ENCODE measurements at places on chromosomes 16 and 17.

- DNase-seq: no peak
Measured at GRCh38 chr16:55001931-55002330, 71.3 kb downstream of the IRX5 start.

DNA sequence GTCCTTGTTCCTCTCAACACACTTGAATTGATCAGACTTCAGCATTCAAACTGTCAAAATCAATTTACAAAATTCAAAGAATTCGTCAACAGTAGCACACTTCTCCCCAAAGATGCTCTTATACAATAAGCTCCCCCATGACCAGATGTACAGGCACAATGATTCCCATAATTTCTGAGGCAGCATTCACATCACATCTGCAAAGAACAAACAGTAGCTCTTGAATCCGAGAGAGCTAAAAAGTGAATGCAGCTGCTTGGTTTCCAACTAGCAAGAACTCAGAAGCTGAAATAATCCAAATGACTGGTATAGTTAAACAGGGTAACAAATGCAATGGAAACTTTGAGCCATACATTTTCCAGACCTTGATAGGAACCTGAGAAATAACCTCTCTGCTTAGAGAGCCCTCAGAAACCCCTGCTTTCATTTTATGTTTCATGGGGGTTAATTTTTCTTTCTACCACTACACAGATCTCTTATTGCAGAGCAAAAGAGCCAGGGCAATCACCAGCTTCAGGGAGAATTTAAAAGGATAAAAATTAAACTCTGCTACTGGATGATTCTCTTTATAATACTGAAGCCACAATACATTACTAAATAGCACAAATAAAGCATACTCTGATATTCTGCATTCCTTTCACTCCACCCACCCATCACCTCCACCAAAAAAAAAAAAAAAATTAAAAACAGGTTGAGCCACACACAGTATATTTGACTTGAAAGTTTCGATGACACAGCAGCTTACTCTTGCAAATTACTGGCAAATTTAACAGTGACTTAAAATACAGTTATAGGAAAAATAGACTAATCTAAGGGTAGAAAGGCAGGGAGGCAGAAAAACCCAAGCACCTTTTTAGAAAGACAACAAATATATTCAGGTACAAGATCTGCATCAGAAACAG is 23.1 kb upstream of the TMEM97 start:
- no peak for DNase-seq

GRCh38 chr17:6487251-6488007 is 43.2 kb downstream of the PIMREG start:
- no peak for DNase-seq

- no peak for DNase-seq
Measured at GRCh38 chr17:29246628-29247027, at the start of gene CRYBA1. Gene CRYBA1 (plus strand): TSS chr17:29246859. CDS start chr17:29246864, 5 bp downstream.

DNA sequence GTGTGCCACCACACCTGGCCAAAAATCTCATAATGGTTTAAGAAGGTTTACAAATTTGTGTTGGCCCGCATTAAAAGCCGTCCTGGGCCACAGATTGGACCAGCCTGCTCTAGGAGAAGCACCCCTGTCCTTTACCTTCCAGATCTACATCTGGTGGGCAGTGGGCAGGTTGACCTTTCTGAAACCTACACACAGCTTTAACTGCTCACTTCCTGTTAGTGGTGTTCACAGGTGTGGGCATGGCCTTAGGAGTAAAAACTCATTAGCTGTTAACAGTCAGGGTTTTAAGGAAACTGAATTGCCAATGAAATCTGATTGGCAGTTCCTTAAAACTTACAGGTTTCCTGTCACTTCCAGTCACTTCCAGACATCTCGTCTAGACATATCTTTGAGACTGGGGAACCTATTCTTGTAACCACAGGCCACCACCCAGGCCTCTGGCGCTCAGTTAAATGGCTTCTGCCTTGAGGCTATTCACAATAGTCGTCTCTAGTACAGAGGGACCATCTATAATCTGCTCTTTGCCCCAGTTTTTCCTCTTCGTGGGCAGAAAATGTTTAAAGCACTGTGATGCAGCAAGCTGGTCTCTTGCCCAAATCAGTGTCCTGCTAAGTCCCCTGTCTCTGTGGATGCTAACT is 29.3 kb downstream of the GNGT2 start:
- DNase-seq: no peak

GRCh38 chr17:2158396-2158780 is 103.5 kb downstream of the HIC1 start:
- DNase-seq: no peak

GRCh38 chr17:49585422-49586027 is 9.9 kb downstream of the NXPH3 start:
- no peak for DNase-seq

DNA sequence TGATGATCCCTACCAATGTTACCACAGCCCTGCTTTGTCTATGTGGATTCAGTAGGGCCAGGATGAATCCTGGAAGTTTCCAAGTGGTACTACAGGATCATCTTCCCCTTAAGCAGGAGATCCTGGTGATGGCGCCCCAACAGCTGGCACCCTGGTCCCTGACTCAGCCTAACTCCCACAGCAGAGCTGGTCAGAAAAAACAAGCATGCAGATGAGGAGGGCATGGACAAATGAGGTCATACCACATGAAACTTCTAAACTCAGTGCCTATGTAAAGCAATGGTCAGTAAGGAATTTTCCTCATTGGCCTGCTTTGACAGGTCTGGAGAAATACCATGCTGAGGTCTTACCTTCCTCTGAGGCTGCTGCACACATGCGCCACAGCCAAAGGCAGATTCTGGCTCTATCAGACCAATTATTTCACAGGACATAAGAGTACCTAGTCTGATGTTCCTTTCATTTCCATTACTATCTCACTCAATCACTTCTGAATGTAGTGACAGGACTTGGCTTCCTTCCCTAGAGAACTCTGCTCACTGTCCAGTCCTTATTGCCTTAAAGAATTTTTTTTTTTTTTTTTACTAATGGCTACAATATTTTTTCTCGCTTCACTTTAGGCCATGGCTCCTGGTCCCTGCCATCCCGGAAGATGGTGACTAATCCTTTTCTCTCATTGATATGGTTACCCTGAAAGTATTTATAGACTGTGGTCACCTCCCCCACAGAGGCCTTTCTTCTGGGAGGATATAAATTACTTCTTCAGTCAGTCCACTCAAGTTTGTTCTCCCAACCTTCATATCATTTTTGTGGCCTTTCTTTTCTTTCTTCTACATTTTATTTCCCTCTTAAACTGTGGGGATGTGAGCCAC is 525.2 kb upstream of the PSMD7 start:
- DNase-seq: no peak

- peak; percentile 82 for DNase-seq
Measured at GRCh38 chr16:31700530-31701388, 172.8 kb upstream of the ZNF267 start.

- DNase-seq: no peak
Measured at GRCh38 chr17:39908789-39909352, 9.6 kb downstream of the GSDMB start.

- DNase-seq: no peak
Measured at GRCh38 chr17:51398687-51399086, 138.3 kb downstream of the UTP18 start.

DNA sequence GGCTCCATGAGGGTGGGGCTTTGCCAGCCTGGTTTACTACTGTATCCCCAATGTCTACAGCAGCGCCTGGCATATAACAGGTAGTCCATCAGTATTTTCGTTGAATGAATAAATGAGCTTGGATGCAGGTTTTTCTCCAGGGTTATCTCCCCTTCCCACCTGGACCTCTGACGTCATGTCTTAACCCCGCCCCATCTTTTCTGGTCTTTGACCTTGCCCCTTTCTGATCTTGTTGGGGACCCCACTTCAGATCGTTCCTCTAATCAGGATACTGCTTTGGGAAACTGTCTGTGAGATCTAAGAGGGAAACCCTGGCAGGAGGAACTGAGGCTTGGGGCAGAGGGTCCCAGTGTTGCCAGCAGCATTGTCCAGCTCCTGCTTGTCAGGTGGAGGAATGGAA is 68.8 kb upstream of the GCSH start:
- no peak for DNase-seq

GRCh38 chr17:55614061-55614460 is 102.8 kb upstream of the SMIM36 start:
- no peak for DNase-seq

GRCh38 chr16:29789775-29790182 is 772 bp upstream of the KIF22 start:
- DNase-seq: no peak

DNA sequence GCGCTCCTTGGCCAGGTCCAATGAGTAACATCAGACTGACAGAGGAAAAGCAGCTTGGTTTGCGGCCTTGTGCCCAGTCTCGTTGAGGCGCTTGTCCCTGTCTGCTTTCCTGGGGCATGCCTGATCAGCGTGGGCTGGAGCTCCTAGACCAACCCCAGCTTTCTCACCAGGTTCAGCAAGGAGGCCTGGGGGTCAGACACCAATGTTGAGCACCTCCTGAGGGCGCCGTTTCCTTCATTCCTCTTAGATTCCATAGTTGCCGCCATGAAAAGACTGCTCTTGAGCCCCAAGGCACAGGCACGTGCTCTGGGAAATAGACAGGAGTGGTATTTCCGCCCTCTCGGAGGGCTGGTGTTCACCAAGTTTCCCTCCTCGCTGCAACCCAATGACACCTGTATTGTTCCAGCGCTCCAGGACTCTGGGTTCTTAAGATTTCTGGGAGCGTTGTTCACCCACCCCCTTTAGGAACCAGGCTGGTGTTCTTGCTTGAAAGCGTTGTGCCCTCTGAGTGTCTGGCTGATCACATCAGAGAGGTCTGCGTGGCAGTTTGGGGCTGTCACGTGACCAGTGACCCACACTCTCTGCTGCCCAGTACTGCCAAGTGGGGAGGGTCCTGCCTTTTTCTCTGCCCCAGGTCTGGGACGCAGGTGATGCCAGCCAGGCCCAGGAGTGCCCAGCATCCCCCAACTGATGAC is 18.0 kb downstream of the KCTD2 start:
- no peak for DNase-seq

- DNase-seq: no peak
Measured at GRCh38 chr16:1635070-1635469, 22.9 kb downstream of the CRAMP1 start.

GRCh38 chr17:81027591-81028505 is 7.1 kb upstream of the BAIAP2 start:
- no peak for DNase-seq

- DNase-seq: no peak
Measured at GRCh38 chr17:10600571-10600970, 51.1 kb upstream of the MYH2 start.

DNA sequence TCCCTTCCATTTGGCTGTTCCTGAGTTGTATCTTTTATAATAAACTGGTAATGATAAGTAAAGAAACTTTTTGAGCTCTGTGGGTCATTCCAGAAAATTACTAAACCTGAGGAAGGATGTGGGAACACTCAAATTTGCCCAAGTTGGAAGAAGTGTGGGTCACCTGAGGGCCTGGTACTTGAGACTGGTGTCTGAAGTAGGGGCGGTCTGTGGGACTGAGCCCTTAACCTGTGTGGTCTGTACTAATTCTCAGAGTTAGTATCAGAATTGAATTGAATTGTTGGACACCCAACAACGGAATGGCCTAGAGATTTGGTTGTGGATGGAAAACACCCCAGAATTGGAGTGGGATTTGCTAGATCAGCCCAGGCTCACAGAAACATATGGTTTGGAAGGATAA is 43.1 kb downstream of the IKZF3 start:
- DNase-seq: no peak

GRCh38 chr16:86529160-86529559 is 18.8 kb downstream of the FOXF1 start:
- no peak for DNase-seq

DNA sequence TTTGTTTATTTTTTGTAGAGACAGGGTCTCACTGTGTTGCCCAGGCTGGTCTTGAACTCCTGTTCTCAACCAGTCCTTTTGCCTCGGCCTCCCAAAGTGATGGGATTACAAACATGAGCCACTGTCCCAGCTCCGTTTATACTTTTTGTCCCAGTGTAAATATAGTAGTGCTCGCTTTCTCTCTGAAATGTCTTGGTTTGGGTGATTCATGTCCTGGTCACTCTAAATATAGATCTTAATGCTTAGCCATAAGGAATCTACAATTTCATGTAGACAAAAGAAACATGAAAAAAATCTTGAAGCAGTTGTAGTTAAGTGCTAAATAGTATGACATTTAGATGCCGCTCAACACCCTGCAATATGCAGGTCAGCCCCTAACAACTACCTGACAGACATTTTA is 126.9 kb downstream of the KATNIP start:
- DNase-seq: no peak

DNA sequence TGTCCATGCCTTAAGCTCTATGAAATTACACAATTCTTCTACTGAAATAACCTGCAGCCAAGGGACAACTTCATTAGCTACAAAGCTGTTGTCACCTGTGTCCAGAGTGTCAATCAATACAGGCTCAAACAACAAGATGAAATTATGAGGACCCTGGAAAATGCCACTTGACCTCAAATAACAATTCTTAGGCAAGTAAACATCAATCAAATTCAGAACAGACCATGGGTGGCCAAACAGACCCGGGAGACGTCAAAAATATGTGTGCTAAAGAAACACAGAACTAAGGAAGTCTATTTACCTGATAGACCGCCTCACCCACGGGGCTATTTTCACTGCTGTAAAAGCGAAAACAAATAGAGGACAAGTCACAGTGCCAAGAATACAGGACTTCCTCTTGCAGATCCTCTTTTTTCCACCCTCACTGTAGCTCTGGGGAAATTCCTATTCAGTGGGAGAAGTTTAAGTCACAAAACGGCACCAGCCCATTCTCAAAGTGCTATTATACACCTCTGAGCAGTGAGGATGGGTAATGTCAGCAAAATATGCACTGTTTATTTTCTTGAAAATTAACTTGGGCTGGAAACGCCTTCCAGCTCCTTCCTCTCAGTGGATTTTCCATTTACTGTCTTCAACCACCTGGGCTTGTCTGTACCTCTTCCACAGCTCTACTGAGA is 2.7 kb downstream of the LITAF start:
- no peak for DNase-seq

DNA sequence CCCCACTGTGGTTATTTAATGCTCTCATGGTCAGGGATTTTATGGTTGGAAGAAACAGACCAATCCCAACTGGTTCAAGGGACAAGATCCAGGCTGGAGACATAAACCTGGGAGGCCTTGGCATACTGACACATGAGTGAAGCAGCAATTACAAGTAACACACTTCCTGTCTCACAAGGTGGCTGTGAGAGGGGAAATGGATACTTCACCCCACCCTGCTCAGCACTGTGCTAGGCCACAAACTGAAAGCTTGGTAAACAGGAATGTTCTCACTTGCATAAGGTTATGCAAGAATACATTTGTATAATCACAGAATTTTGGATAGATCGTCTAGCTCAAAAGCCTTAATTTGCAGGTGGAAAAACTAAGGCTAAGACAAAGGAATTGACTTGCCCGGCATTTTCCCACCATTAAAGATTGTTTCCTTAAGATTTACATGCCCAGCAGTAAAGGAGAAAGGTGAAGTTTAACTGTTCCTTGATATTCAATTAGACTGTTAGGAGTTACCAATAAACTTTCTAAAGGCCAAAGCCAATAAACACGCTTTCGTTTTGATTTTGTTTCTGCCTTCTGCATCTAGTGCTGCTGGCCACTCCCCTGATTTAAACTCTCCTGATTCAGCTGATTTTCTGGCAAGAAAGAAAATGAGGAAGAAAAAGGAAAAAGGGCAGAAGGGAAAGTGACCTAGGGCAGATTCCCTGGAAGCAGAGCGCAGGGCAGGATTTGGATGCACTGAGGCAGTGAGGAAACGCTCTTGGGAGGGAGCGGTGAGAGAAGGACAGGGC is 215.6 kb upstream of the CDH5 start:
- DNase-seq: no peak

Data from T-helper 9 cell (primary cell).